Karpas-422 (cell line): ENCODE measurements at places on chromosomes 1 and 21. TPM values are rescaled to one million over a fixed set of nuclear protein-coding genes. Genes with fewer than 3 reads are reported as not detected.
A peak's percentile ranks its signal among the peaks of the same experiment; 100 is the strongest.

TCEA3 gene
- not detected in 2 replicates for total RNA-seq

ABCA4 gene
- 0.25 TPM in 1 of 2 replicates, not detected in the other for total RNA-seq

OR10J1 gene
- 0.11 TPM in 1 of 2 replicates, not detected in the other for total RNA-seq

CD84 gene
- 14.4 and 29.4 TPM in 2 replicates for total RNA-seq

GUCA2B gene
- total RNA-seq, result not detected in 2 replicates

- no peak for DNase-seq
These were observed 562.1 kb downstream of the NPHP4 start for GRCh38 chr1:5430136-5430535.

GRCh38 chr1:165671526-165671925 lies 26.8 kb downstream of the ALDH9A1 start:
- no peak for DNase-seq

GRCh38 chr1:156055281-156056048 lies 883 bp downstream of the LAMTOR2 start:
- peak; percentile 59 for DNase-seq

GRCh38 chr1:74908797-74909196 lies 175.8 kb downstream of the TYW3 start:
- DNase-seq, result no peak

DNA sequence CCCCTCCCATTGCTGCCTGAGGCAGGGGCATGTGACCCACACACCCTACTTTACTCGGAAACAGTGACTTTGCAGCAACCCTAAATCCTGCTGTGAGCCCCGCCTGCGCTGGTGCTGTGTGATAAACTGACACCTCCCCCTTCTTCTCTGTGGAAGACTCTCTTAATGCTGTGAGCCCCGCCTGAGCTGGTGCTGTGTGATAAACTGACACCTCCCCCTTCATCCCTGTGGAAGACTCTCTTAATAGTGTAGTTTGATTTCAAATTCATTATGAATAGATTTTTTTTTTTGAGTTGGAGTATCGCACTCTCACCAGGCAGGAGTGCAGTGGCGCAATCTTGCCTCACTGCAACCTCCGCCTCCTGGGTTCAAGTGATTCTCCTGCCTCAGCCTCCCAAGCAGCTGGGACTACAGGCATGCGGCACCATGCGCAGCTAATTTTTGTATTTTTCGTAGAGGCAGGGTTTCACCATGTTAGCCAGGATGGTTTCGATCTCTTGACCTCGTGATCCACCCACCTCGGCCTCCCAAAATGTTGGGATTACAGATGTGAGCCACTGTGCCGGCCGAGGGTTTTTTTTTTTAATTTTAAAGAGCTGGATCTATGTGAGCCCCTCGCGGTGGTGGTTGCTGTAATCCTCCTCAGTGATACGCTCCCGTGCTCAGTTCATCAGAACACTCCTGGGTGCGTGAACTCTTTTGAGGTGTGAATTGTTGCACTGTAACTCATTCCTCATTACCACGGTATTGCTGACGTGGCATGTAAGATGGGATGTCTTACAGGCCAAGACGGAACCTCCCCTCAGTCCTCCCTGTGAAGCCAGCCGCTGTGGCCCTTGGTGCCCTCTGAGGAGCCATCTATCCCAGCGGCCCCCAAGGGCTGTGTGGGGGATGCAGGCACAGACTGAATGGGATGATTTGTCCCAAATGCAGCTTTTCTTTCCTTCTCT lies 60.3 kb downstream of the GALNT2 start:
- no peak for DNase-seq

DNA sequence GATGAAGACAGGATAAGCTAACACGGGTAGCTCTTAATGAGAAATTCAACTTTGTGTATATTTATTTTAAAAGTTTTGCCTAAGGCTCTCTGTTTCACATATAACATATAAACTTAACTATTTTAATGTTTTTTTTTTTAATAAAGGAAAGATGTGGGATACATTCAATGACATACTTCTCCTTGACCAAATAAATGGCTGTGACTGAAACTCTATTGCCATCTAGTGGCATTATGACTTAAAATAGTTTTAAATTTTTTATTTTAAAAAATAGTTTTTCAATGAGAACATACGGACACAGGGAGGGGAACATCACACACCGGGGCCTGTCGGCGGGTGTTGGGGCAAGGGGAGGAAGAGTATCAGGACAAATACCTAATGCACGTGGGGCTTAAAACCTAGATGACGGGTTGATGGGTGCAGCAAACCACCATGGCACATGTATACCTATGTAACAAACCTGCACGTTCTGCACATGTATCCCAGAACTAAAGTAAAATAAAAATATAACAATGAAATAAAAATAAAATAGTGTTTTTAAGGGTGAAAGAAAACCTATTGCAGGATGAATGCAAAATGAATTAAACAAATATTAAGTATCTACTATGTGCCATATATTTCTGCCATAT lies 83.4 kb downstream of the LYST start:
- peak; percentile 69 for DNase-seq

DNA sequence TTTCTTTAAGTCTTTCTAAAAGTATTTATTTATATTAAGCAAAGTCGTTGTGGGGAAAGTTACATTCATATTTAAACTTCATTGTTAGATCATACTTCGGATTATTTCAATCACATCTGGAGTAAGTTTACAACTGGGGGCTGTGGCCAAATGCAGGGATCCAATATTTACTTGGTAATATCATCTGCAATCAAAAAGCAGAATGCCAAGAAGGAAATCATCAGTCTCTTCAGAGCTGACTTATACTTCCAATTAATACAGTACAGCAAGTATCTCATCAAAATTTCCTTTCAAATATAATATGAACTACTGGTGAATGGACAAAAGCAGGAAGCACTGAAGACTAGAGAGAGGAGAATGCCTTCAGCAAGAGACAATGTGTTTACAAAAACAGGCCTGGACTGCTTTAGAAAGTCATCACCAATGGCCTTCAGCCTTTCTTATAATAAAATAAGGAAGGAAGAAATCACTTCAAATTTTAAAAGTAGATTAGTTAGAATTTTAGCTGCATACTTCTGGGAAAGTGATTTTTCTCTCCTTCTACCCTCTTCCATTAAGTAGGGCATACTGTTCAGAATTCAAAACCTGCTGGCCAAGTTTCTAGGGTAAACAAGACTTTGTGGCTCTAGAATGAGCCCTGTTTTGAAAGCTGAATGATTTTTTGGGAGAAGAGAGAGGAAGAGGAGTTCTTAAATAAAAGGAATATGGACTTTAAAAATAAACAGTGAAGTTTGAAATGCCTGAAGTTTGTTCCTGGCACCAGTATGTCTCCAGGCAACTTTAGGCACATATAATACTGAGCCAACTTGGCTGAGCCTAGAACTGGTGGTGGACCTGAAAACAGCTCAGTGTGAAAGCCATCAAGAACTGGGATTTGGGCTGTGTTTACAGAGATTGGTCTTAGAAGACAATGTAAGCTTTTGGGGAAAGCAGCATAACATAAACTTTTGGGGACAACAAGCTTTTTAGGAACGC lies 22.2 kb upstream of the MYOC start:
- DNase-seq, result no peak

DNA sequence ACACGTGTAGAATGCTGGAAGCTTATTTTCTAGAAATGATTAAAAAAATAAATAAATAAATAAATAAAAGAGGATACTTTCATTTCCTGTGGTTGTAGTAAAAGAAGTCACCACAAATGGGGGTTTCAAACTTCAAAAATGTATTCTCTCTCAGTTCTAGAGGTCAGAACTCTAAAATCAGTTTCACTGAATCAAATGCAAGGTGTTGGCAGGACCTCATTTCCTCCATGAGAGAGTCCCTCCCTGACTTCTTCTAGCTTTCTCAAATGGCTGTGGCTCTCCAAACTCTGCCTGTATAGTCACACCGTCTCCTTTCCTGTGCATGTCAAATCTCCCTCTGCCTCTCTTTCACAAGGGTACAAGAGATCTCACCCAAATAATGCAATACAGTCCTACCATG lies 312.6 kb upstream of the CXADR start:
- no peak for DNase-seq

DNA sequence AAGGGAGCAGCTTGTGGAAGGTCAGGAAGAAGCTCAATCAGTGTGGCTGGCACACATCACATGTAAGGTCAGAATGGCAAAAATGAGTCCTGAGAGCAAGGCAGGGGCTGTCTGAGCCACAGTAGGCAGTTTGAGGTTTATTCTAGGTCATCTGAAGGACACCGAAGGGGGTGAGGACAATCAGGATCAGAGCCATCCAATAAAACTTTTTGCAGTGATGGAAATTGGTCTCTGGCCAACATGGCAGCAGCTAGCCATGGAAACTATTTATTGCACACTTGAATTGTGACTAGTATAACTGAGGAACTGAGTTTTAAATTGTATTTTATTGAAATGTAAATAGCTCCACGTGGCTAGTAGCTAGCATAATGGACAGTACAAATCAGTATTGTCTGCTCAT lies 97.0 kb upstream of the CACNA1E start:
- DNase-seq, result no peak

- DNase-seq, result no peak
These were observed 287.1 kb upstream of the AJAP1 start for GRCh38 chr1:4367230-4367777.

- DNase-seq, result no peak
These were observed 714.1 kb upstream of the ADAMTS5 start for GRCh38 chr21:27681038-27681437.

GRCh38 chr1:33895396-33895795 lies 31.5 kb downstream of the HMGB4 start:
- DNase-seq, result no peak

GRCh38 chr1:39969531-39970270 lies 14.8 kb downstream of the MFSD2A start:
- no peak for DNase-seq

DNA sequence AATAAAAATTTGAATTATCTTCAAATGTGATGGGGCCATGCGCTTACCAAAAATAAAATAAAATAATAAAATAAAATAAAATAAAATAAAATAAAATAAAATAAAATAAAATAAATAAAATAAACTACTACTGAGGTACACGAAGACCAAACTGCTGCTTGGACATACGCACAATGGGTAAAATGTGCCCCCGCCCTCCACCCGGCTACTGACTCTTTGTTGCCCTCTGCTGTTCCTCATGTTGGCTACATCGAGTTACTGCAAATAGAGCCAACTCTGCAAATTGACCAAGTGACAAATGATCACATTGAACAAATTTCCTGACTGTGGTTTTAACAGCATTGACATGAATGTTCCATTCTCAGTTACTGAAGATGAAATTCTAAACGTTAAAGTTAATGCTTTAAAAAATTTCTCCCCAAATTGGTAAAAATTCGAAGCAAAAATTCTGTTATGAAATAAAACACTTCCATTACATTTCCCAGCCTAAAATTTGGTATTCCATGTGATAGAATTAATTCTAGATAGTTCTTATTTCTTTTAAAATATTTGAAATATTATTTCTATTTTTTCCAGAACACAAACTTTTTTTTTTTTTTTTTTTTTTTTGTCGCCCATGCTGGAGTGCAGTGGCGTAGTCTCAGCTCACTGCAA lies 18.8 kb upstream of the MAP1LC3C start:
- peak; percentile 87 for DNase-seq
